ENCODE measurements at places on chromosomes 5 and 9.
A peak's percentile ranks its signal among the peaks of the same experiment; 100 is the strongest.

DNA sequence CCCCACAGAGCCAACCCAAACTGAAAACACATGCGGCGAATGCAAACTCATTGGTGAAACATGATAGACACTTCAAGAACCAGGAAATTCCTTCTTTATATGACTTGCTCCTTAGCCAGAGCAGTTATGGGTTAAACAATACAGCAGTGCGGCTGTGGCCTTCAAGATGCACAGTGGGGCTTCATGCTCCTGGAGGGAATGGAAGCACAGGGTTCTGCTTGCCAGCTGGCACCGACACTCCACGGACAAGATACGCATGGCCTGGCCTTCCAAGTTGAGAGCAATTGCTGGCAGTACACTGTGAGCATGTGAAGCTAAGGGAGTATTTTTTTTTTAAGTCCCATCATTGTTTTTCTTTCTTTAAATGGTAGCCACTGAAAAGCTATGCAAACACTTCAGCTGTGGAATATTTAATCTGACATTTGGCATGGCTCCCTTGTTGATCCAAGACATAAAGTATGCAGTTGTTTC is 451.6 kb upstream of the CD180 start:
- no peak for DNase-seq

DNA sequence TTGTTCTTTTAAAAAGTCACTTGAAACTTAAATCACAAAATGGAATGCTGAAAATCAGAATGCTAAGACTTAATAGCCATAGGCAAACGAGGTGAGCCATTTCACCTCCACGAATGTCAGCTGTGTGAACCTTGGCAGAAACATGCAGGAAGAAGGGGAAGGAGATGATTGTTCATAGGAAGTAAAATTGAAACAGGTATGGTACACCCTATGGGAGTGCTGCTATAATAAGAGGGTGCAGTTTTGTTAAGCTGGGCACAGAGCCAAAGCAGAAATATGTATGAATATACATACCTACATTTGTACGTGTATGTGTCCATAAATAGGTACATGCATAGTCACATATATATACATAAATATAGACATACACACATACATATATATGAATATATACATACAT is 51.0 kb upstream of the SPINK5 start:
- no peak for DNase-seq

DNA sequence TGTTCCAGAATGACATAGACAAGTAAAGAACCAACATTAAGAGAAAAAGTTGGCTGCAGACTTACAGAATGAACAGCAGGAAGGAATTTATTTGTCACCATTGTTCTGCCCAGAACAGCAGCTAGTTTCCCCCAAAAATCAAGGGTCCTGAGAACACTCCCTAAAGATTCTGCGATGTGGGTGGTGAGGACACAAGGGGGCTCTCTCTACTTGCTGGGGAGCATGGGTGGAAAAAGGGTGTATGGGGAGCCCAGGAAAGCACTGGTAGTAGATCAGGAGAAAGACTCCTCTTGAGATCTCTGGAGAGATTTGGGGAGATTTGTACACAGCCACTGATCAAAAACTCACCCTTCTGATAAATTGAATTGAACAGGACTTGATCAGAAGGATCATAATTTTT is 316.5 kb downstream of the KCTD16 start:
- no peak for DNase-seq

GRCh38 chr5:147508711-147509040 is 1.2 kb downstream of the DPYSL3 start:
- DNase-seq, result no peak

GRCh38 chr5:167406513-167406912 is 884.9 kb upstream of the WWC1 start:
- no peak for DNase-seq

GRCh38 chr9:74358959-74359358 is 138.2 kb upstream of the RORB start:
- no peak for DNase-seq

DNA sequence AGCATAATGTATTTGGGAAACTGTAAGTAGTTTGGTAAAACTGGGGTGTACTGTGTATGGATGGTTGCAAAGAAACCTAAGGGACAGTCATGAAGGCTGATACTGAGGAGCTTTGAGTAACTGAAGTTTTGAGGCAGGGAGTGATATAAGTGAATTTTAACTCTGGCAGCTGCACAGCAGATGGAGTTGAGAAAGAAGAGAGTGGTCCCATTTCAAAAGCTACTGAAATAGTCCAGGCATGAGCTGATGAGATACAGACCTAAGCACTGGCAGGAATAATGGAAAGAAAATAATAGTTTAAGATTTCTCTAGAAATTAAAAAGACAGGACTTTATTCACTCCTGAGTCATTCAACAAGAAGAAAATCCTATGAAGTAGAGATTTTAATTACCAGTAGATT is 232.0 kb downstream of the CHSY3 start:
- no peak for DNase-seq

DNA sequence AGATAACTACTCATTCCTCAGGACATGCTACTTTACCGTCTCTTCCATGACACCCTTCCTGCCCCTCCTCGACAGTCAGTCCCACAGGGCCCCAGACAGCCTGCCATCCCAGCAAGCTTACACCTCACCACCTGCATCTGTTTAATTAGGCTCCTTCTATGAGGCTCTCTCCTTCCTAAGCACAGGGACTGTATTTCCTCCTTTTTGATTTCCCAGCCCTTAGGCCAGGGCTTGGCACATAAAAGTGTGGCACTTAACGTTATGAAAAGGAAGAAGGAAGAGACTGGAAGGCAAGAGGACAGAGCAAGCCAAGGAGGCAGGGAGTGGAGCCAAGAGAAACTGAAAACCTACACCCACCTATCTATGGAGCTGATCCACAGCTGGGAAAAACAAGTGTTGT is 146.8 kb downstream of the SIL1 start:
- no peak for DNase-seq

DNA sequence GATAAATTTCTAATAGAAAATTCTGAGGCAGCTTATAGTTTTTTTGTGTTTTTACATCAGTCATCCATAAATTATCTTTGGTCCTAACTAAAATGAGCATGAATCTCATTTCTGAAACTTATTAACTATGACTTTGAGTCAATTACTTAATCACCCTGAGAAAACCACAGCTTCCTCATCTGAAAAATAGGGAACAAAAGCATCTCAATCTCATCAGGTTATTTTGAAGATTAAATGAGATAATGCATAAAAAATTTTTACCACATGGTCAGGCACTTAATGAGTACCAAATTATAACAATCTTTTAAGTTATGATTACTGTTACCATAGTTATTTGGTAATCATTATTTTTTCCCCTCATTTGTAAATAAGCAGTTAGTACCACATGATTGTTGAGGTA is 279.1 kb downstream of the MAST4 start:
- DNase-seq, result no peak

DNA sequence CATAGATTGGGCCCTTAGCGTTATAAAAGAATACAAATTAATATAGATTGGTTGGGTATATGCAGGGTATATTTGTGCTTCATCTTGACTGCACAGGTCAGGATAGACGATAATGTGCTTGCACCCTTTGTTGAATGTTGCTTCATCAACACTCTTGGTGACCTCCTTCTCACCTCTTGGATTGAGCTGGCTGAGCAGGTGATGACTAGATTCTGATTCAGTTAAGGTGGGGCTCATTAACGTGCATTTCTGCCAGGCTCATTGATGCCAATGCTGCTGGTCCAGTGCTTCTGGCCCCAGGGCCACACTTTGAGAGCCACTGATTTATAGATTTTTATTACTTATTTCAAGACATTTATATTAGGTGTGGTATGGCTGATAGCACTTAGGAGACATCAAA is 27.7 kb downstream of the PCSK5 start:
- DNase-seq, result no peak

GRCh38 chr5:147188200-147189108 is 46.4 kb upstream of the STK32A start:
- DNase-seq, result peak; percentile 36

- no peak for DNase-seq
Observed at GRCh38 chr5:52043543-52043942, 660.3 kb downstream of the ISL1 start.
